Non-pigmented ciliary epithelial cell (primary cell): ENCODE measurements at places on chromosomes 11 and 22.

DNA sequence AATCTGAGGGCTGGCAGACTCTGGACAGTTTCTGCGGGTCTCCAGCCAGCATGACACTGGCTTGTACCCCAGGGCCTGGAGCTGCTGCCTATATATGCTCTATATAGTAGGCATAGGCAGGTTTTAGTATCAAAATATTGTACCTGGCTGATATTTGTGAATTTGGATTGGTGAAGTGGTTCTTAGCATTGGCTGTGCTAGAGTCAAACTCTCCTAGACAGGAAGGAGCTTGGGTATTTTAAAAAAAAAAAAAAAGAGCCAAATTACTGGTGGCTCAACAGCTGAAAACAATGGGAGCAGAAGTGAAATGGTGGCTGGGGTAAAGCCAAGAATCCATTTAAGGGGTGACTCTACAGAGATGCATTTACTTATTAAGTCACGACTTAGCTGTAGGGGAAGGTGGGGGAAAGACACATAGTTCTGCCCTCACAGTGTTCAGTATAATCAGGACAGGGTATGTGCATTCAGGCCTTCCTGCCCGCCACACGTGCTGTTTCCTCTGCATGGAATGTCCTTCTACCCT is 11.0 kb upstream of the MTFP1 start:
- no peak for DNase-seq

- DNase-seq: no peak
Measured at GRCh38 chr22:19152942-19153883, 3.1 kb upstream of the GSC2 start.

DNA sequence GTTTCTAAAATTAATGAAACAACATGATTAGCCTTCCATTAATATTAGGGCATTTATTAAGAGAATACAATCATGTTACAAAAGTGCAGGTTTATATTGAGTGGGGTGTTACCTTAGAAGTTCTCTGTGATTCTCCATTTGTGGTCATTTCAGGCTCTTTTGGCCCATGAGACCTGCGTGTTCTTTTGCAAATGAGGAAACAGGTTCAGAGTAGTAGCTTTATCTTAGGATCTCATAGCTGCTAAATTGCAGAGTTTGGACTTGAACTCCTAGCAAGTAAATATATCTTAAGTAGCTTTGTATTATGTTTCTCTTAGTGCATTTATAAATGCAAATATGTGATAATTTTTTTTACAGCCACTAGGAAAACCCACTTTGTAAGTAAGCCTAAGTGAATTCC is 18.3 kb downstream of the FAR1 start:
- DNase-seq: no peak

DNA sequence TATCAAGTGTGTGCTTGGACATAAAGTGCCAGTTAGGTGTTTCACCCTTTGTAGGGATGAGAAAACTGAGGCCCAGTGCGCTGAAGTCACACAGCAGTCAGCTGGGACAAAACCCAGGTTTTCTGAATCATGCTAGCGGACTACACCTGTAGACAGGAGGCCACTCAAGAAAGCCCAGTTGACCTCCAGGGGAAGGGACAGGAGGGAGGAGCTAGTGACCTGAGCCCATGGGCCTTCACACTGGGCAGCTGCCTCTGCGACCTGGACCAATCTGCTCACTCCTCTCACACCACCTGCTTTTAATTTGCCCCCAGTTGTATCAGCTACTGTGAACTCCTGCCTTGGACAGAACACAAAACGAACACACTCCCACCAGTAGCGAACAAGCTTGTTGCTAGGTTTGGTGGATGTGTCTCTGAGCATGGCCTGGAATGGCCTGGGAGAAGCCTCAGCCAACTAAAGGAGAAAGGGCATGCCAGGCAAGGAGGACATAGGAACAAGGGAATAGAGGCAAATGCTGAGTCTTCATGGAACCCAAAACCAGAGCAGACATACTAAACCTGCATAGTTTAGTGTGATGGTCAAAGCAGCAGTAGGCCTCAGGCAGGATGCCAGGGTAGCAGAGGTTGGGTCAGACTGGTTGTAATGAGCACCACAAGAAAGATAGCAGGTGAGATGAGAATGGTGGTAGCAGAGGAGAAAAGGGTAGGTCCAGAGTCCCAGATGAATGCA is 7.2 kb downstream of the LMO1 start:
- DNase-seq: no peak

- DNase-seq: peak; percentile 42
Measured at GRCh38 chr11:63599211-63600122, 14.8 kb downstream of the PLAAT3 start.

DNA sequence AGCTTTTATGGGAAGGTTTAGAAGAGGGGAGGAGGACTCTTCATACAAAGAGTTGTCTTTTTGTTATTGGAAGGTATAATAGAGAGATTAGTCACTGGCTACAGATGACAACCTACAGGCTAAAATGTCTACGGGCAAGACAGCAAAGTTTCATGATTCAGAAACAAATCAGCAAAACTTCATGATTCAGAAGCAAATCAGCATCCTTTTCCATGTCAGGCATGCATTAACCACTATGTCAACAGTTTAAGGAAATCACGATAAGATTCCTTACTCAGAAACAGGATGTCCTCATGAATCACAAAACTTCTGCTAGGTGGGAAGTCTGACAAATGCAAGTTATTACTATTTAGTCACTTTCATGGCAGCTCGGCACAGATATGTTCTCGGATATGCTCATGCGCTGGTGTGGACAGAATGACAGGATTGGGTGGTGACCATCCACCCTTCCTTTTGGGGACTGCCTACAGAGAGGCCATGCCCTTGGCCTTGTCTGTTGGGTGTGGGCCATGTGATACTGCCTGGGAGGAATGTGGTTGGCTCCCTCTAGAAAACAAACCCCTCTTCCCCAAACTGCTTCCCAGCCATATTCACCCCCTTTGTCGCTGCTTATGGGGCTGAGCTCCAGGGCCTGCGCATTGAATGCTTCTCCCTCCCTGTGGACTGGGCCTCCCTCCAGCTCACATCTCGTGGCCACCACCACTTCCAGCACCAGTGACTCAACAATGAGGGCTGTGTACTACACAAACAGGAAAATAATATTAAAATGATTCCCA is 10.1 kb downstream of the C11orf91 start:
- DNase-seq: peak; percentile 98

DNA sequence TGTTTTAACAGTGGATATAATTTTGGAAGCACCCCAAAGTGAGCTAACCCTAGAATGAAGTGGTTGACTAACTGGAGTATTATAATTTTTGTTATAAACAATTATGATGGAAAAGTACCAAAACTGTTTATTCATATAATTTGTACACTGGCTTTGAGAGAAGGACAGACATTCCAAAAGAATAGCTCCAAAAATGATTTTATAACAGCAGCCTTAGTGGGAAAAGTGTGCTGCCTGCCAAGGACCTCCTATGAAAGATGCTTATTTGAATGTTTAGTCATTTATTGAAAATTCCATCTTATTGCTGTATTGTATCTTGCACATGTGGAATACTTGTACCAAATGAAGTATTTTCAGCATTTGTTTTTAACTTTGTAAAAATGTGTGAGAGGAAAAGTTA is 169.8 kb downstream of the GUCY1A2 start:
- DNase-seq: no peak
